ENCODE measurements at places on chromosomes 13 and 19.

DNA sequence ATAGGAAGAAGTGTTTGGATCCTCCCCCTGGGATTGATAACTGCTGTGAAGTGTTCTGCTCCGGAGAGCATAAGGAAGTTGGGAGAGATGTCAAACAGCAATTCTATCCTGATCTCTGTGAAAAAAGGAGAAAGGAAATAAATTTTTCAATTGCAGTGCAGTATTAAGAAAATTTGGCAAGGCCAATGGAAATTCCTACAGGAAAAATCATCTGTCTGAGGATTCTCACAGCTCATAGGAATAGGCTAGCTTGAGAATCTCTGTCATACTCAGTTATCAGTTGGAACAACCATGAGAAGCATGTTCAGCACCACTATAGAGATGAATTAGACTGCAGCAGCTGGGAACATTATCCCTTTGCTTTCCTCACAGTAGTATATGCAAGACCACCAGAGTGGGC, 1238.9 kb upstream of the MIR17HG start:
- no peak for DNase-seq

DNA sequence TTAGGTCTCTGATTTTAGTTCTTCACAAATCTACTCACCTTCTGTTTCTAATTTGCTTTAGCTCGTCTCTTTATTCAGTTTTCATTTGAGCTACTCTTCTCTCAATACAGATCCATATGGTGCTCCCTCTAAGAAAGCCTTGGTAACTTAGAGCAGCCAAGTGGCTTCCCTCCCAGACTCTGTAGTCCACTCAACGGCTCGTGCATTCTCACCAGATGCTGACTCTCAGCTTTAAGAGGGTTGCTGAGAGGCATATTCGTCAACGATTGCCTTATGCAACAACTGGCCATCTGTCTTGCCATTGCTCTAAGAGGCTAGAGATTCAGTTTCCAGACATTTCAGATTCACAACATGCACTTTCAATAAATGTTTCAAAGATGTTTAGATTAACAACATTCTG, 785.8 kb upstream of the SLC10A2 start:
- no peak for DNase-seq

GRCh38 chr13:113064534-113065405, 40.8 kb upstream of the F7 start:
- DNase-seq, result no peak

- DNase-seq, result no peak
These were observed 9.8 kb upstream of the SIGLEC8 start for GRCh38 chr19:51467864-51468544.

GRCh38 chr13:21583478-21583877, 20.5 kb downstream of the MICU2 start:
- no peak for DNase-seq

GRCh38 chr19:30662211-30662861, 290.2 kb downstream of the ZNF536 start:
- no peak for DNase-seq

DNA sequence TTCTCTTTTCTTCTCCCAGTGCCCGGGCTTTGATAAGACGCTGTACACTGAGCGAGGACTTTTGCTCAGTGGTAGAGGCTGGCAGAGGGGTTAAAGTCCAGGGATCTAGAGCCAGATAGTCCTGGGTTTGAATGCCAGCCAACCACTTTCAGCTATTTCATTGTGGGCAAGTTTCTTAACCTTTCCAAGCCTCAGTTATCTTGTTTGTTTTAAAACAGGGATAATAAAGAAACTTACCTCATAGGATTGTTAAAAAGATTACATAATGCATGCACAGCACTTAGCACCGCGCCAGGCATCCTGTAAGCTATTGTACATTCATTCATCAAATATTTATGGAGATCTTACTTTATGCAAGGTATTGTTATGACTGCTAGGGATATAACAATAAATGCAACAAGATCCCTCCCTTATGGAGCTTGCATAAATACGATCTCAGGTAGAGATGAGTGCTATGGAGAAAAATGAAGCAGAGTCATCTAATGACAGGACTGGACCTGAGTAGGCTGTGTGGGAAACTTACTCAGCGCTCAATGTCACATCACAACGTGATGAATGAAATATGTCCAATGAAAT, 70.8 kb downstream of the LNX2 start:
- no peak for DNase-seq

GRCh38 chr13:113769881-113770280, 10.9 kb downstream of the TMEM255B start:
- DNase-seq, result no peak

GRCh38 chr13:61107989-61108388, 307.7 kb downstream of the PCDH20 start:
- no peak for DNase-seq

- no peak for DNase-seq
These were observed 177.6 kb downstream of the SHISA2 start for GRCh38 chr13:25874064-25874737.

DNA sequence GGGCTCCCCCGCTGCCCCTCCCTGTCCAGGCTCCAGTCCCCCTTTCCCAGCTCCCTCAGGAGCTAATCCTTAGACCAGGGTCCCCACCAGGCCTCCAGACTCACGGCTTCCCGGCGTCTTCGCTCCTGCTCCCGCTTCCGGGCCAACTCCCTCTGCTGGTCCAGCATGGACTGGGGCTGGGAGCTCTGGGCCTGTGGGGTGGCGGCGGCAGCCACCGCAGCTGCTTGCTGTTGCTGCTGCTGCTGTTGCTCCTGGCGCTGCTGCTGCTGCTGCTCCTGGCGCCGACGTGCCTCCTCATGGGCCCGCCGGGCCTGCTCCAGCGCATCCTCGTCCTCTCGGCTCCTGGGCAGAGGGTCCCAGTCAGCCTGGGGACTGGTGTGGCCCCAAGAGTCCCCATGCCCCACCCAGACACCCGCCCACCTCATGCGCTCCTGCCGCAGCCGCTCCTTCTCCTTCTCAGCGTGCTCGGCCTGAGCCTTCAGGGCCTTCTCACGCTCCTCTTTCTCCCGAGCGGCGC, 6.4 kb upstream of the EPHX3 start:
- no peak for DNase-seq

DNA sequence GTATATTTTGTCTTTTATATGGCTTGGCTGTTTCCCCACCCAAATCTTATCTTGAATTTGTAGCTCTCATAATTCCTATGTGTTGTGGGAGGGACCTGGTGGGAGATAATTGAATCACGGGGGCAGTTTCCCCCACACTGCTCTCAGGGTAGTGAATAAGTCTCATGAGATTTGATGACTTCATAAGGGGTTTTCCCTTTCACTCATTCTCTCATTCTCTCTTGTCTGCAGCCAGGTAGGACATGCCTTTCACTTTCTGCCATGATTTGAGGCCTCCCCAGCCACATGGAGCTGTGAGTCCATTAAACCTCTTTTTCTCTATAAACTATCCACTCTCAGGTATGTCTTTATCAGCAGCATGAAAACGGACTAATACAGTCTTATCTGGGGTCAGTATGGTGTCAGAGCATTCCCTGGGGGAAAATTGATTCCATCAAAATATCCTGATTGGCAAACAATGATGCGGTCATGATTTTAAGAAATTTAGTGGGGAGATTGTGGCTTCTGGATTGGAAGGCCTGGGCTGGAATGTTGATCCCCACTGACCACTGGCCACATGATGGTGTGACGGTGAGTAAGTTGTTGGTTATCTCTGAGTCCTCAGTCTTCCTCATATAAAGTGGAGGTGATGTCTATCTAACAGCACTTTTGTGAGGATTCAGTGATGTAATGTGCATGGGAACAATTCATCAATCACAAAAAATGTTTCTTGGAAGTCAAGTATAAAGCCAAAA, 27.5 kb upstream of the ANKRD10 start:
- DNase-seq, result peak; percentile 18

- no peak for DNase-seq
These were observed 892.3 kb downstream of the OLFM4 start for GRCh38 chr13:53920916-53921315.

DNA sequence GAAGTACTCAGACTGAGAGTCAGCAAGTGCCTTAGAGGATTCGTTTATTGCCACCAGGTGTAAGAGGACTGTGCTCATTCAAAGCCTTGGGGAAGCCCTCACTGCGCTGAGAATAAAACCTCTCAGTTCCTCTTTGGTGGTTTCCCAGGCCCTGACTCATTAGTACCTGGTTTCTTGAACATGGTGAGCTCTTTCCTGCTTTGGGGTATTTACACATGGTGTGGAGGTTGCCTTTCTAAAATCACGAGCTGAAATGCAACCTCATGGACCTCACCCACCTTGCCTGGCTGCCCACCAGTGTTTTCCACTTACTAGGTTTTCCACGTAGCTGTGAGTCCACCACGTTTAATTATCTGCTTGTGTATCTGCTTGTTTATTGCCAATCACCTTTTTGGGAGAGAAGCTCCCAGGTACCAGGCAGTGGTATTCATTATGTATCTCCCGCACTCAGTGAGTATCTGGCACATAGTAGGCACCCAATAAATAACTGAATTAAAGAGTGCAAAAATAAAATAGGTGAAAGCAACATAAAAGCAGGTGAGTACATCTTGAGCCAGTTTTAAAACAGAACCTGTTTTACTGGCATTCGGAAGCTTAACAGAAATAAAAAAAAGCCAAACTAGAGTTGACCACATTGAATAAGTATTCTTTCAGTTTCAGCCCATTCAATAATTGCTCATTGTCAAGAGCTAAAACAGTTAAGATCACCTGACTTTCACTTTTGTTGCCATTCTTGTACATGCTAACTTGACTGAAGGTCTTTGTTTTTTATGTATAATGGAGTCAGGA, 533.0 kb downstream of the MYO16 start:
- DNase-seq, result no peak

GRCh38 chr19:51766461-51766860, 5.5 kb downstream of the FPR2 start:
- DNase-seq, result no peak

DNA sequence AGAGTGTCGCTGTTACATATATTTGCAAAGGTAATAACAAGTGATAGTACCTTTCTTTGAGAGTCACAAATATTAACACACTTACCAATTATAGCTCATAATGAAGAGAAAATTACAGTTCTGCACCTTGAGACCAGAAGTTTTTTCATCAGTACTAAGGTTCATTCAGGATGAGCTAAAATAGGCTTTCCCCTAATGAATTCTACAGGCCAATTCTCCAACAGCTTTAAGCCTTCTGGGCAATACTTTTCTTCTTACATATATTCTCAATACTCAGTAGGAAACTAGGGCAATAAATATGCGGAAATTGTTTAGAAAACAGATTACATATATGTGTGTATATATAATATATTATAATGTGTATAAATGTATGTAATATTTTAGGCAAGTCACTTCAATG, 2672.8 kb upstream of the PCDH20 start:
- DNase-seq, result no peak

GRCh38 chr13:80716610-80717081, 375.7 kb upstream of the SPRY2 start:
- DNase-seq, result no peak

DNA sequence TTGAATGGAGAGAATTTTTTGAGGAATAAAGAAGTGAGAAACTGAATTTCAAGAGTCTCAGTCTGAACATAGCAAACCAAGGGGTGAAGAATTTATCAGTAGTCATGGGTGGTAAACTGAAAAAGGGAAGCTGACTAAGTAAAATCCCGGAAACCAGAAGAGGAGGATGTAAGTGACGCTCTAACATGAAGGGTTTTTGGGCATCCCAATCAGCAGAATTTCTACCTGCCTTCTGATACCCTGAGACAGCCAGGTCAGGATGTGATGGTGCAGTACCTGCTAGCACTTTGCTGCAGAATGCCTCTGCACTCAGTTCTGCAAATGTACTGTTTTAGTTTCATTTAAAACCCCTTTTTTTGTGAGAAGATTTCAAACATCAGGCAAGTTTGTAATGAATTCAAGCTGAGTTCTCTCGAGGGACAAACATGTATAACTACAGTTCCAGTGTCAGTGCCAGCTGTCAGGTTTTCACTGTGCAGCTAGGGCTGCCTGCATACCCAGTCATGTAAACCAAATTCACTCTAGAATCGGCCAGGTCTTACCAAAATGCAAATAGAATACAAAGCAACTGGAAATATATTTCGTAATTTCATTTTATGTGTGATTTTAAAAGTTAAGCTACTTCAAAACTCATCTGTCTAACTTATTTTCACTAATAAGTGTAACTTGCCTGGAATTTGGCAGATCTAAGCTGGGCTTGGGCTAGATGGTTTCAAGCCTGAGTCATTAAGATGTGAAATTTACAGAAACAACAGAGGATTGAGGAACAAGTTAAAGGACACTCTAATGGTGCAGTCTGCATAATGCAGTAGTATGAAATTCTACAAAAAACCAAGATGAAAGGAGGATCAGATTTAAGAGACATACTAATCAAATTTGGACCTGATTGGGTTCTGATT, 13.8 kb downstream of the METTL21C start:
- DNase-seq, result no peak

DNA sequence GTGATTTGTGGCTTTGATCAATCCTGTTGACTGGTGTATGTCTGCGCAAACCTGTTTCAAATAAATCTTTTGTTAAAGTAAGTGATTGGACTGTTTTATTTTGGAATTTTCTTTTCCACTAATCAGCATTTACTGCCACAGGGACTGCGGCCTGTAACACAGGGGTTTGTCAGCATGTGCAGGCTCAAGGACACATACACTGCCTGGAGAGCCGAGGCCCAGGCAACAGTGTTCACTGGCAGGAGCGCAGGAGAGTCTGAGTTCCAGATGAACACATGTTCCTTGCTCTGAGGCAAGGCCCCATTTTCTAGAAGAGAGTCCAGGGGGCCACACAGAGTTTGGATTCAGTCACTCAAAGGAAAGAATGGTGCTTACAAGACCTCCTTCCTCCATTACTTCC, 26.0 kb downstream of the SHISA2 start:
- no peak for DNase-seq

GRCh38 chr19:39951686-39952085, 17.3 kb upstream of the FCGBP start:
- DNase-seq, result no peak

DNA sequence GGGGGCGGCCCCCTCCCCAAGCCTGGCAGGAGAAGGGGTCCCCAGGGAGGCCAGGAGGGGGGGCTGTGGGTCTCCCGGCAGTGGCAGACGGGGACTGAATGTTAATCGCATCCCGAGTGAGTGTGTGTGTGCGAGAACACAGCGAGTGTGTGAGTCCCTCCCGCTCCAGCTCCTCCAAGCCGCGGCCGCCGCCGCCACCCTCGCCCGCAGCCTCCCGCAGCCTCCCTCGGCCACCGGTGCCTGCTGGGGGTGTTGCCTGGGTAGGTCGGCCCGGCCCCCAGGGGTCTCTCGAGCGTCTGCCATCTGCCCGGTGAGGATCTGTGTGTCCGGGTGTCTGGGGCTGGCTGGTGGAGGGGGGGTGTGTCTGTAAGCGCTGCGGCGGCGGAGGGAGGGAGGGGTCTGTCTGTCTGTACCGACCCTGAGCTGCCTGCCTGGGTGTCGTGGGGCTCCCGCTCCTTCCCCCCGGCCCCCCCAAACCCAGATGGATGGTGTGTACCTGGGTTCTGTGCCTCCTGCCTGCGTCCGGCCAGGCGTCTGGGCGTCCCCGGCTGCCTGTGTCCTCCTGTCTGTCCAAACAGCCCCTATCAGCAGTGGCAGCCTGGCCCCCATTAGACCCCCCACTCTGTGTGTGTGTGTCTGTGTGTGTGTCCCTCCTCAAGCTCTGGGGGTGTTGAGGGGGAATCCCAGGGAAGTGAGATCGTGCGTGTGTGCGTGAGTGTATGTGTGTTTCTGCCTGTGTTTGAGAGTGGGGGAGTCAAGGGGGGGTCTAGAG, at the start of gene GRIN2D:
Gene GRIN2D, plus strand, starts transcription at position 110 of the 772 bp plus-strand sequence. CDS start 4,725 bp downstream, outside the sequence.
- no peak for DNase-seq
